ENCODE measurements at places on chromosomes 13 and 19. TPM values are rescaled to one million over a fixed set of nuclear protein-coding genes. Genes with fewer than 3 reads are reported as not detected.

- no peak overlapping the region for H3K4me3 ChIP-seq
- H3K27me3 ChIP-seq = no peaks in the 10 kb centered on the region
- no peak overlapping the region for H3K27ac ChIP-seq
Measured at GRCh38 chr13:42284068-42284467, 12.1 kb downstream of the AKAP11 start.

Gene C1QTNF9
- total RNA-seq = not detected

DNA sequence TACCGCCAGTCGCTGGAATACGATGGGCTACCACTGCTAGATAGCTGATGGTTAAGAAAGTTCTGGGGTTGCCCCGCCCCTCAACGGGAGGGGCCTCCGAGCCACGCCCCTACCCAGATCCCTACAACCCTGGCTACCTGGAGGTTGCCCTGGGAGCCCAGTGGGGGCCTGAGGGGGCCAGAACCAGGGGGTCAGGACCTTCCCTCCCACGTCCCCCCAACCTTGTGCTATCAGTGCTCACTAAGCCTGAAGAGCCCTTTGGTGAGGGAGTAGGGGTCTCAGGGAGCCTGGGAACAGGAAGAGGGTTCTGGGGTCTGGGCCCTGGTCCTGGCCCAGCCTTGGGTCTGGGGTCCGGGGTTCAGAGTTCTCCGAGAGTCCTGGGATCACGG lies 8.9 kb downstream of the OCEL1 start:
- H3K36me3 ChIP-seq = peaks cover 10% of the 10 kb centered on the region
- H3K27me3 ChIP-seq = no peaks in the 10 kb centered on the region
- H3K4me1 ChIP-seq = peaks cover 14% of the 10 kb centered on the region
- H3K27ac ChIP-seq = no peak overlapping the region
- H3K4me3 ChIP-seq = peak overlapping the region; percentile 62

- peak; percentile 80 for DNase-seq
- H3K4me1 ChIP-seq = peaks cover 60% of the 10 kb centered on the region
- H3K4me3 ChIP-seq = no peak overlapping the region
Measured at GRCh38 chr19:41321600-41322270, 11.8 kb downstream of the CCDC97 start.

- no peaks in the 10 kb centered on the region for H3K36me3 ChIP-seq
- peaks cover 38% of the 10 kb centered on the region for H3K27me3 ChIP-seq
- no peaks in the 10 kb centered on the region for H3K4me1 ChIP-seq
- H3K27ac ChIP-seq = no peak overlapping the region
- H3K4me3 ChIP-seq = no peak overlapping the region
- no peak for DNase-seq
Measured at GRCh38 chr19:35860818-35861639, 4.3 kb downstream of the KIRREL2 start.

DNA sequence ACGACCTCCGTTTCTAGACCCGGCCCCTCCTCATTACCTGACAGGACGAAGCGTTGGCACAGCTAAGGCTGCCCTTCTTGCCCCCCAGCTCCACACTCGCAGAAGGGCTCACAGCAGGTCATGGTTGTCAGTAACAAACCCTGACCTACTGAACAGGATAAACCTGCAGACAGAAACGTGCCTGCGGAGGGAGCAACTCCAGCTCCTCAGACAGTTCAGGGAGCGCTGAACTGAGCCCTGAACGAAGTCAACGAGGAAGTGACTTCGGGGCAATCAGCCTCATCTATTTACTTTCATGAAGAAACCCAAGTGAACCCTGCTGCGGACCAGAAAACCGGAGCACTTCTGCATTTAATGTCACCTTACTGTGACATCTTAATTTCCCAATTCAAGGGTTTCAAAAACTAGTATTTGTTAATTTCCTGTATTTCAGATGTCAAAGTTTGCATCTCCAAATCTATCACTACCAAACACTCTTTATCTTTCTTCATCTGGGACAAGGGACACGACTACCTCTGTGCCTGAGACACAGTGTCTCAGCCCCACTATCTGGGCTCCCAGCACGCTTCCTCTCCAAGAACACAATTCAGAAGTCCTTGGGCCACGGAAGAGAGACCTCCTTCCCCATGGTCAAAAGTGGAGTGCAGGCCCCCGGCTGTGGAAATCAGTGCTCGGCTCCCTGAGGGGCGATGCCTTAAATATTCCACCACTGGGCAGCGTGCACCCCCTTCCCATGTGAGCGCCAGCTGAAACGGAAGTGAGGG lies 40.2 kb downstream of the CARS2 start:
- H3K36me3 ChIP-seq = peaks cover 28% of the 10 kb centered on the region
- no peaks in the 10 kb centered on the region for H3K27me3 ChIP-seq
- no peak overlapping the region for H3K27ac ChIP-seq
- H3K4me1 ChIP-seq = no peaks in the 10 kb centered on the region
- no peak overlapping the region for H3K4me3 ChIP-seq
- DNase-seq = no peak

DNA sequence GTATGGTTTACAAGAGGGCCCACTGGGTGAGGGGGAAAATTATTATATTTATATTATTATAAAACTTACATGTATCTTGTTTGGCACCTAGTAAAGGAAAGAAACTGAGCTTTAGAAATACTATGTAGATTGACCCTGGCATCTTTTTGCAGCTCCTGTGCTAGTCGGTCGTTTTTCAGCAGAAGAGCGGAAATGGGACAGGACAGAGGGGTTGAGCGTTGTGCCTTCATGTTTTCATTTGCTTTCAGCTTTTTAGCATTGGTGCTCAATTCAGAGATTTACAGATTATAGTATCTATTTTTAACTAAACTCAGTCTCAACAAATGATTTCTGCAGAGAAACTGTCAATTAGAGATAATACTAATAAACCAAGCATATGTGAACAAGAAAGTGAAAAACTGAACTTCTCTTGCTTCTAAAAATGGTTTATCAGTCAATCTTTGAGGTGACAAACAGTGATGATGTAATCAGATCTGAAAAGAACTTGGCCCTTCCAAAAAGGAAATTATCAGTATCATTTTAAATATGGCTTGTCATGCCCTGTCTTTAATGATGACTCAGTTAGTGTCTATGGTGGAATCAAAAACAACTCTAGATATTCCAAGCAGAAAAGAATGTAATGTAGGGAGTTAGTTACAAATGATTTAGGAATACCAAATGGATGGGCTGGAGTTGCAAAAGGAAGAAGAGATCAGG lies 56.9 kb upstream of the KCTD4 start:
- H3K4me1 ChIP-seq = peaks cover 6% of the 10 kb centered on the region
- no peak overlapping the region for H3K4me3 ChIP-seq
- no peak overlapping the region for H3K27ac ChIP-seq
- no peaks in the 10 kb centered on the region for H3K27me3 ChIP-seq

DNA sequence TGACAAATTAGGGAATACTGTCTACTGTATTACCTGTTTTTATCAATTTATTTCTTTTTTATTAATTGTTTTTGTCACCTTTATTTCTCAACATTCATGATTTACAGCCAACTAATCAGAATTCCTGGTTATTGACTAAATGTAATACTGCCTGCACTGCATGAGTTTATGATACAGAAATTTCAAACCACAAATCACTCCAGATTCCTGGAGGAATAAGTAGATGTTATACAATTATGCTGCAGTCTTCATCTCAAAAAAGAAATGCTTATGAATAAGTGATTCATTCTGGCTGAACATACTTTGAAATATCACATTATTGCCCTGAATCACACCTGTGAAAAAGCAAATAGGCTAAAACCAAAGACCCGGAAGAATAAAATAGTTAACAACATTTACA lies 249.7 kb downstream of the DACH1 start:
- no peaks in the 10 kb centered on the region for H3K36me3 ChIP-seq
- no peak overlapping the region for H3K27ac ChIP-seq
- H3K27me3 ChIP-seq = no peaks in the 10 kb centered on the region

DNA sequence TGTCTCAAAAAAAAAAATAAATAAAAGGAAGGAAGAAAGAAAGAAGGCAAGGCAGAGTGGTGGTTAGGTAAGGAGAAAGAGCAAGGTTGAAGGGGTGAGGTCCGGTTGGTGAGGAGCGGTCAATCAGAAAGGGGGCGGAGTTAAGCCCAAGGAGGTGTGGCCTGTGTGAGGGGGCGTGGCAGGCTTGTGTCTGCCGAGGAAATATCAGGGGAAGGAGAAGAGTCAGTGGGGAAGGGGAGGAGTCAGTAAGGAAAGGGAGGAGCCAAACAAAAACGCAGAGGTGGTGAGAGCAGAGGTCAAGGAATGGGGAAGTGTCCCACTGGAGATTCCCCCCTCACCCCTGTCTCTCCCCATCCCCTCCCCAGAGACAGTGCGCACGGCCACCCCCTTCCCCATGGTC lies 5.9 kb downstream of the CACNG7 start:
- no peaks in the 10 kb centered on the region for H3K36me3 ChIP-seq
- H3K4me3 ChIP-seq = no peak overlapping the region
- peaks cover 14% of the 10 kb centered on the region for H3K27me3 ChIP-seq
- no peak for DNase-seq

DNA sequence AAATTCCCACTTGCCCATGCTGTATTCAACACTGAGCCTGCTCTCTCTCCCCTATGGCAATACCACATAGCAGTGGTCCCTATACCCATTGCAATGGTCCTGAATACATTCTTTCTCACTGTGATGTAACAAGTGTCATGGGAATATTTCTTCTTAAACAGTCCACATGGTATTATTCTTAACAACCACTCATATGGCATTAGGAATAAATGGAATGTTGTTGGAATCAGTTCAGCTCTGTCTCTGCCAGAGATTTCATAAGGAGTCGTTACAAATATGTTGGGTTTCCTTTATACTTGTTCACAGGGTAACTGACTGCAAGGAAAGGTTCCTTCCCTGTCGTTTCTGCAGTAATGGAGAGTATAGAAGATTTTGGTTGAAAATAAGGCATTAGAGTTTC lies 128.3 kb upstream of the SPATA13 start:
- no peaks in the 10 kb centered on the region for H3K27me3 ChIP-seq
- H3K4me3 ChIP-seq = no peak overlapping the region
- no peaks in the 10 kb centered on the region for H3K36me3 ChIP-seq
- DNase-seq = peak; percentile 94

DNA sequence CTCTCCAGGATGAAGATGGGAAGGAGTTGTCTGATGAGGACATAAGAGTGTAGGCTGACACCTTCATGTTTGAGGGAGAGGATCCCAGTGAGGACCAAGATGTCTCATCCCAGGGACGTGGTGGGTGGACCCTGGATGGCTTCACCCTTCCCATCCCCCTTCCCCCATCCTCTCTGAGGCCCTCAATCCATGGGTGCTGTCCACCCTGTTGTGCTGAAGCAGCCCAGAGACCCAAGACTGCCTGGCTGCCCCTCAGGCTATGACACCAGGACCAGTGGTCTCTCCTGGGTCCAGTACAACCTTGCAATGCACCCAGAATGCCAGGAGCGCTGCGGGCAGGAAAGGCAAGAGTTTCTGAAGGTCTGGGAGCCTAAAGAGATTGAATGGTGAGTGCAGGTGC lies 3.4 kb upstream of the CYP4F12 start:
- DNase-seq = no peak
- H3K4me3 ChIP-seq = no peak overlapping the region
- no peaks in the 10 kb centered on the region for H3K27me3 ChIP-seq

- no peak overlapping the region for H3K27ac ChIP-seq
- H3K4me3 ChIP-seq = no peak overlapping the region
- no peaks in the 10 kb centered on the region for H3K36me3 ChIP-seq
- H3K27me3 ChIP-seq = no peaks in the 10 kb centered on the region
Measured at GRCh38 chr19:23770672-23771250, 12.1 kb upstream of the ZNF681 start.

DNA sequence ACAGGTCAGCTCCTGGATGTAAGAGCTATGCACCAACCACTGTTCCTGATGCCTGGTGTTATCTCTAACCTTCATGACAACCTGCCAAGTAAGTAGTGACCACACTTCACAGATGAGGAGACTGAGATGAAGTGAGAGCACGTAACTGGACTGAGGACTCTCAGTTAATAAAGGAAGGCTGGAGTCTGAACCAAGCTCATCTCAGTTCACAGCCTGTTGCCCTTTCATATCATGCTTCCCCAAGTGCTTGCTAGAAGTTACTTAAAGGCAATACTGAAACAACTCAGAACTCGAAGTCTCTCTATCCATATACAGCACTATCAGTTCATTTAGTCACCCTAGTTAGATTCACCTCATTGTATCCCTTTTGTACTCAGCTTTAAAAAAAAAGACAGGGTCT lies 119.7 kb downstream of the ABCC4 start:
- no peak for DNase-seq
- H3K27ac ChIP-seq = no peak overlapping the region
- no peaks in the 10 kb centered on the region for H3K4me1 ChIP-seq
- no peaks in the 10 kb centered on the region for H3K36me3 ChIP-seq
- H3K27me3 ChIP-seq = no peaks in the 10 kb centered on the region

DNA sequence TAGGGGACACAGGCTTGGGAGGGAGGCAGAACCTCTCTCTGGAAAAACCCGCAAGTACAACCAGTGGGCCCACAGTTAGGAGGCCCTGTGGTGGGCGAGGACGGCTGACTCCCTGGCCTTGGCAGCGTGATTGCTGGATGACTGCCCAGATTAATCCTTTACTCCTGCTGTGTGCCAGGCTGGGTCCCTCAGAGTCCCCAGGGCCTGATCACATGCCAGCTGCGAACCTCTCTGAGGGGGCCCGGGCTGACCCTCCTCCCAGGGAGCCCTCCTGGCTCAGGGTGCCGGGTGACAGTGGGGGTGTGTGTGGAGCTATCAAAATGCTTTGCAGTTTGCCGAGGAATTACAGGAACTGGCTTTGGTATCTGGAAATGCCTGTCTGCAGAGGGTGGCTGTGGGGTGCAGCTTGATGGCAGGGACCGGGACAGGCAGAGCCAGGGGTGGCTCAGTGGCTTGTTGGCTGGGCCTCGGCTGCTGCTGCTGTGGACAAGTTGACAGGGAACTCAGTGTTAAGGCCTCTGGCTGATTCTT lies 48.9 kb downstream of the DNM2 start:
- no peaks in the 10 kb centered on the region for H3K27me3 ChIP-seq
- peak; percentile 26 for DNase-seq
- H3K4me3 ChIP-seq = no peak overlapping the region
- H3K4me1 ChIP-seq = peaks cover 9% of the 10 kb centered on the region

Gene PLPP2
- total RNA-seq = 2.9 TPM

- DNase-seq = no peak
- H3K4me3 ChIP-seq = no peak overlapping the region
- no peaks in the 10 kb centered on the region for H3K36me3 ChIP-seq
- H3K27me3 ChIP-seq = no peaks in the 10 kb centered on the region
Measured at GRCh38 chr13:79398915-79399314, 7.1 kb downstream of the RBM26 start.

Gene COX6B1
- 344 TPM for total RNA-seq

Gene RYR1
- 0.05 TPM for total RNA-seq

Gene TLE6
- total RNA-seq = 0.11 TPM

Gene PGPEP1
- 28.4 TPM for total RNA-seq

GRCh38 chr19:38015761-38016160 lies 108.8 kb downstream of the SIPA1L3 start:
- DNase-seq = no peak
- no peaks in the 10 kb centered on the region for H3K4me1 ChIP-seq
- H3K36me3 ChIP-seq = no peaks in the 10 kb centered on the region
- H3K4me3 ChIP-seq = no peak overlapping the region
